ENCODE measurements at places on chromosomes 3 and 15.

DNA sequence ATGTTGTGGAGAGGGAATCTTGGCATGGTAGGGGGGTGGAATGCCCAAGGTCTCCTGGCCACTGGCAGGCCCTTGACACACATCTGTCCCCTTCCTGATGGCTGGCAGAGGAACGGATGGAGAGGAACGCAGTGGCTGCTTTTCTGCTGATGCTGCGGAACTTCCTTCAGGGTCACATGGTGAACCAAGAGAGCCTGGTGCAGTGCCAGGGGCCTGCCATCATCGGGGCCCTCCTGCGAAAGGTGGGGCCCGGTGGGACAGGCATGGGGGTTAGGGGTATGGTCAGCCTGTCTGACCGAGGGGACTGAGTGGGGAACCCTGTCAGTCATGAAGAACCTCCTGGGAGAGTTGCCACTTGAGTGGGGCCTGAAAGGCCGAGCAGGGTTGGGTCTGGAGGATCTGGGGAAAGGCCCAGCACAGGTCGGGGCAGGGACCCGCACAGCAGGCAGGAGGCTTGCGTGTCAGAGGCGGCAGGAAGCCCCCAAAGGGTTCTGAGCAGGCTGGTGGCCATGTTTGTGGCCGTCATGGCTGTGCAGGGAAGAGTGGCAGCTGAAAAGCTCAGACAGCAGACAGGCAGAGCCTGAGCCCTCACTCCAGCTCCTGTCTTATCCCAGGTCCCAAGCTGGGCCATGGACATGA, 18.1 kb downstream of the NBEAL2 start:
- no peak for DNase-seq

DNA sequence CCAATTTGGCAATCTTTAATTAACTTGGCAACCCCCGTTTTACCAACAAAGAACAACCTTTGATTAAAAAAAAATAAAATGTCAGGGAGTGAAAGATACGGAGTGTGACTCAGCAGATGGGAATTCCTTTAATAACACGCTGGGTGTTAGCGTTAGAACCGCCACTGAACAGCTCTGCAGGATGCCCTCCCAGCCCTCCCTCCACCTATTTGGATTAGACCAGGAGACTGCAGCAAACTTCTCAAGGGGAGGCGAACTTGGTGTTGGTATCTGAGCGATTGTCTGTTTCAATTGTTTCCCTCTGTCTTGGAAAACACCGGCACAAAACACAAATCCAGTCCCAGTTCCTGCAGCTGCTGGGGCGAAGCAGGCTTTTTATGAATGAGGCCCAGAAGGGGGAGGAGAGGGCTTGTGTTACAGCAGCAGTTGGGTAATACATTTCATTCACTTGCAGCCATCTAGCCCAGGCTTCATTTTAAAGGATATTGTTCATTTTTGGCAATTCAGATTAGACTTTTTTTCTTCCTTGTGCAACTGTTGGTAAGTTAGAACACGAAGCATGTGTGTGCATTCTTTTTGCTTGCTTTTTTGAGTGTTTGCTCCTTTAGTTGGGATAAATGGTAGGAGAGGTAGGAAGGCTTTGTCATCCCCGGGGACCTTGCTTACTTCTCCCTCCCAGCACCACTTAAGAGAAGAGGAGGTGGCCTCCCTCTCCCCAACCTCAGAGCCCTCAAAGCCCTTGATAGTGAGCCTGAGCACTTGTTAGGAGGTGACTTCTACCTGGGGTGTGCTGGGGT, 152.3 kb downstream of the IGF1R start:
- DNase-seq = peak; percentile 51

DNA sequence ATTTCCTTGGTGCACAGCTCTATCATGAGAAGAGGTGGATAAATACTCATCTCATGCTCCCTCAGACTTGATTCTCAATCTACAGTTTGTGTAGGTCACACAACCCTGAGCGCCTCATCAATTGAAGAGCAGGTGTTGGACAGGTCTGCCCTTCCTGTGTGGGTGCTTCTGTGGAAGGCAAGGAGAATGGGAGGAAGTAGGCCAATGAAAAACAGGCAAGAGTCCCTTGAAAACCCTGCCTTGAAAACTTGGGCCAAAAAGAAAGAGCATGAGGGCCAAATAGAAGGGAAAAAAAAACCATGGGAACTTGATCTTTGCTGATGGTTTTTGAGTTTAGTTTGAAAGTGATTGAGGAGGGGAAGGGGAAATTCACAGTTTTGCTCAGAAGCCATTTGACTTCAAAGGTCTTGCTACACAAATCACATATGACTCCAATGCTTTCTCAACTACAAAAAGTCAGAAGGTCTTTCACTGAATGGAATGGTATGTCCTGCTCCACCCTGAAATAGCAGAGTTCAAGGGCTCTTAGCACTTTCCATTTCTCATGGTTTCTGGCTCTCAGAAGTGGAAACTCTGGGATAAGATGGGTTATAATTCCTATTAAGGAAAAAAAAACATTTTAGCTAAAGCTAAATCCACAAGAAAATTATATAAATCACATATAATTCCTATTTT, 37.2 kb upstream of the TM4SF1 start:
- peak; percentile 56 for DNase-seq

DNA sequence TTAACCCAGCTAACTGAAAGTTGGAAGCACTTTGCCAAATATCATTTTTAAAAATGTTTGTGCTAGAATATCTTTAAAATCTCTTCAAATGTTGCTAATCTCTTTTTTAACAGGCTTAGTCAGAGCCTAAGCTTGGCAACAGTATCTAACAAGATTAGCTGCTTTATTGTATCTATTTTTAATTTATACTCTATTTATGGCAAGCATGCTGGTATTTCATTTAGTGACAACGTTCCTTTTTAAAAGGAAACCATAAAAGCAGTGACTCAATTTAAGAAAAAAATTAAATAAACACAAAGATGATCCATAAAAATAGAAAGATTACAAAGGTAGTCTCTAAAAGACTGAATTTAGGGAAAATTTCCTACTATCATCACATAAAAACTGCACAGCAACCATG, 40.5 kb downstream of the SLC12A6 start:
- DNase-seq = no peak

- no peak for DNase-seq
These were observed 65.4 kb upstream of the XCR1 start for GRCh38 chr3:46092702-46093080.

- peak; percentile 63 for DNase-seq
These were observed 108.8 kb downstream of the XXYLT1 start for GRCh38 chr3:195162033-195162669.

DNA sequence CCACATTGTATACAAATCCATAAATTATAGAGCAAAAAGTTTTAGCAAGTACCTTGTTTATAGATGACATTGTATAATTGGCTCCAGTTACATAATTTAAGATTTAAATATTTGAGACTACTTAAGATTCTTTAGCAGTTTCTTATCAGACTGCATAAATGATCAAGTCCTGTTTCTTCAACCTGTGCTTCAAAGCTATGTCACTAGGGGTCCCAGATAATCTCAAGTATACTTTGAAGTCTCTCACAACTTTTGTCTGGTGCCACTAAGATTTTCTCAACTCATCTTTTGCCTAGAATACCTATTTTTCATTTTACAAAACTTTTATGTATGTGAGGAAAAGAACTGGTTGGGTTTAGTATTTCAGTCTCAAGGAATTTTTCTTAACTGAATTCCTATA, 205.5 kb downstream of the STAG1 start:
- no peak for DNase-seq

DNA sequence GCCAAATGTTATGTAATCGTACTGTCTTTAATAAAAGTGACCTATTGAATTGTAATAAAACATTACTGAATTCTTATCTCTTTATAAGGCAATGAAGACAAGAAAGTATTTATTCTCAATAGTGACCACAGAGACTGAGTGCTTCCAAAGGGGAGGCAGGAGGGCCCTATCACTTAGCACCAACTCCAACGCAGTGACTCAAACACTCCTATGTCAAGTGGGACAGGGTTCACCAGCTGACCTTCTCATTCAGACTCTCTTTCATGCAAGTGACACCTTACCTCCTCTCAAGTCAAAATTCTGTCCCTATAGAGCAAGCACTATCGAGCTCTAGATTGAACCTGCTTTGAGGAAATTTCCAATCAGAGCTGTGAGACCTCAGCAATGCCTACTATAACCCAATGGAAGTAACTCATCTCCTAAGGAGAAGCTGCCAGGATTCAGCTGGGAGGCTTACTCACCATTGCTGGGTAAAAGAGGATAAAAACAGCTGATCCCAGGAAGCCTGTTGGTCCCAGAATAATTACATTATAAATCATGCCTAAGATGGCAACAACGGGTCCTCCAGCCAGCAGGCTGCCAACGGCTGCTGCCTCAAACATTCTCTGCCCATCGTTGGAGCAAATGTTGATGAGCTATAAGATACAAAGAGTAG, 35.6 kb downstream of the ABCC5 start:
- DNase-seq = no peak

Data from suppressor macrophage treated with lipopolysaccharide for 1 hour (primary cell).